ENCODE measurements at places on chromosomes 4 and X.

DNA sequence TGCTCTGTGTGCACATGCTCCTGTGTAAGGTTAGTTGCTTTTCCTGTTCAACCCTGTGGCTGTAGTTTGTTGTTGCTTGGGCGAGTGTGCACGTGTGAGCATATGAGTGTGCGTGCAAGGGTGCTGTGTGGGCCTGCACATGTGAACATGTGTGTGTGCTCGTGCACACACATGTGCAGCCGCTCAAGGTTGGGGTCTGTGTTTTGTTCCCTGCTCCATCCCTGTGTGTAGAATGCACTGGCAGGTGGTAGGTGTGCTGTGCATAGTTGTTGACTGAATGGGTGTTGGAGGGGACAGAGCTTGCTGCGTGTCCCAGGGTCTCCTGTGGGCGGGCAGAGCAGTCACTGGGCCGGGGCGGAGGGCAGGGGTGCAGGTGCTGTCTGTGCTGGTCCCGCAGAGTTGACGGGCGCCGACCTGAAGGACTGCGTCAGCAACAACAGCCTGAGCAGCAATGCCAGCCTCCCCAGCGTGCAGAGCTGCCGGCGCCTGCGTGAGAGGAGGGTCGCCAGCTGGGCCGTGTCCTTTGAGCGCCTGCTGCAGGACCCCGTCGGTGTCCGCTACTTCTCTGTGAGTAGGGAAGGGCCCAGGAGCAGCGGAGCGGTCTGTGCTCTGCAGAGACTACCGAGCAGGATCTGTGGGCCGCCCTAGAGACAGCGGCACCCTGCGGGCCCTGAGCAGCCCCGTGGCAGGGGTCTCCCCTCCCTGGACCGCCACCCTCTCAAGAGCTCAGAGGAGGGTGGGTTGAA lies 27.9 kb upstream of the HGFAC start:
- no peak for DNase-seq

DNA sequence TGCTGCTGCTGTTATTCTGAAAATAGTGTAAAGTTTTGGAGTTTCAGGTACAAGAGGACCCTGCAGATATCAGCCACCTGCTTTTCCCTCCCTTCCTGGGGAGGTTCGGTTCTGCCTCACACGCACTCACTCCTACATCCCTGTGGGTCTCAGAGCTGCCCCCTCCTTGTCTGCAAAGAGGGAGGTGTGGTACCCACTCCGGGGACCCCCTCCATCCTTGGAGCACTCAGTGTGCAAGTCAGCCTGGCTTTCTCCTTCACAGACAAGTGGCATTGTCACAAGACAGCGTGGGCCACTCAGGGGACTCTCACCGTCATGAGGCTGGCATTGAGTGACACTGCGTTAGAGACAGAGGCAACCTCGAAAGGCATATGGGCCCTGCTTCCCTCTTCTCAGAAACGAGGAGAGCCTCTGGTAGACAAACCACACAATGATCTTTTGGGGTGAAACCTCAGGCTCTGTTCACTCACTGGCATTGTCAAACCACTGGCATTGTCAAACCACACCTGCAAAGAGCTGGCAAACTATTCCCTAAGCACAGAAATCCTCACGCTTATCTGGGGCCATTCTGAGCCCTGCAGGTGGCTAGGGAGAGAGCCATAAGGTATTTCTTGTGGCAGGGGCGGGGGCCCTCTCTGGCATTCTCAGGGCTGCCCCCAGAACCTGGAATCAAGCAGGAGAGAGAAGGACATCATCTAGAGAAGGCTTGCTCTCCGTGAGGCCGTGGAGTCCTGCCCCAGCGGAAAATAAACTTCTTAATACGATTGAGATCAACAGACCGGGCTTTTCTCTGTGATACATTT lies 285.0 kb downstream of the SHOX start:
- DNase-seq = no peak

GRCh38 chr4:47493238-47494123 lies 8.4 kb downstream of the ATP10D start:
- DNase-seq = no peak

GRCh38 chr4:73576381-73576780 lies 43.9 kb downstream of the RASSF6 start:
- DNase-seq = no peak

- DNase-seq = no peak
These were observed 85.2 kb downstream of the ANAPC10 start for GRCh38 chr4:145012841-145013240.

GRCh38 chr4:98092833-98093439 lies 50.3 kb downstream of the STPG2 start:
- DNase-seq = no peak

DNA sequence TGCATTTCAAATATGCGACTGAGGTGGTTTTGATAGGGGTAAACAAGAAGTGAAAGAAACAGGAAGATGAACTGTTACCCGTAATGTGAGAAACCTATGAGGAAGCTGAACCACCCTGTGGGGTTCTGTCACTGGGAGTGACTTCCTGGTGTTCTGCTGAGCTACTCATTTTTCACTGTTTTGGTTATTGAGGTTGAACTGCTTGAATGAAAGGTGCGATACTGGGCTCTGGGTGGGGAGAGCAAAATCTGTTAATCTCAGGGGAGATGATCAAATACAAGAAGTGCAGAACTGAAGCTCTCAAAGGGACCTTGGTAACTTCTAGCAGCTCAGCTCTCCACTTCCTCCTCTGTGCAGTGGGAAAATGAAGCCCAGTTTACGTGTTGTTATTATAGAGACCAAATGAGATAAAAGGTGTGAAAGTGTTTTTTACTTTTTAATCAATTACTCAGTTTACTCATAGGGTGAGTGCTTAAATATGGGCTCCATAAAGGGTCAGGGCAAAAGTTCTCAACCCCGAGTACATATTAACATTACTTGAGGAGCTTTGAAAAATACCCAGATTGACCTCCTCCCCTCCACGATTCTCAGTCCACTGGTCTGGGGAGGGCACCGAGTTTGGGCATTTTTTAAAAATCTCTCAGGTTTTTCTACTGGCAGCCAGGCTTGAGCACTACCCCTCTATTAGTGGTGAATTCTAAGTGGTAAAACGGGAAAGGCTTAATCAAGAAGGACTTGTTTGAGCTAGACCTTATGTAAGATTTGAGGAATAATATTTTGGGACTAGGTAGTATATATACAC lies 66.7 kb downstream of the COQ2 start:
- DNase-seq = no peak

GRCh38 chr4:74627504-74627903 lies 166.8 kb downstream of the BTC start:
- no peak for DNase-seq

GRCh38 chrX:30308263-30309138 lies 689 bp downstream of the NR0B1 start:
- DNase-seq = peak; percentile 12

- DNase-seq = no peak
These were observed 14.4 kb upstream of the SEPSECS start for GRCh38 chr4:25174674-25175073.

GRCh38 chr4:71816676-71817303 lies 32.9 kb upstream of the GC start:
- no peak for DNase-seq

DNA sequence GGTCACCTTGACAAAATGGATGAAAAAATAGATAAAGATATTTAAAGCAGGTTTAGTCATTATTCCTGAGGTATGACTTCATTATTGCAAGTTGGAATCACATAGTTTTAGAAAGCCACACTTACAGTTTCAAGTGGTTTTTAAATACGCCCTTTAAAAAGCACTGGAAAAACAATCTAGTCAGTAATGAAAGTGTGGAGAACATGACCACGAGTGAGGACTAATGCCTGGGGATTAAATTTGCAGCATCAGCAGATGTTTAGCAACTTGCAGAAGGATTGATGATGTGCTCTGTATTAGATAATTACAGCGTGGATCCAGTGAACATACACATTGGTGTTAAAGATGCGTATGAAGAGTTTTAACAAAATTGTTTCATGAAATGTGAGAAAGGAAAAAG lies 5.9 kb downstream of the SPARCL1 start:
- no peak for DNase-seq

GRCh38 chr4:126687655-126688358 lies 945.0 kb upstream of the INTU start:
- no peak for DNase-seq

DNA sequence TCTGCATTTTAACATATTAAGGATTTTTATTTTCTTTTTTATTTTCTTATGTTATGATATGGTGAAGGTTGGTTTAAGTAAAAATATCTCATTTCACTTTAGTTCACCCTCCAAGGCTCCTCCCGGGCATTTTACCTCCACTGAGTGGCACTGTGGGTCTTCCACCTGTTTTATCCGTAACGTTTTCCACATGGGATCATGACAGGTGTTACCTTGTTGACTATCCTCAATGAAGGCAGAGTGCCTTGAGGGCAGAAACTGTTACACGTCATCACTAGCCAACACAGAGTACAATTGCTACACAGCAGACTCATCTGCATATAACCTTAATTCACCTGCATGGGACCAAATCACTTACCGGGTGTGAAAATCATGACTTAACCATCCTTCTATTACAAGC lies 105.8 kb downstream of the GEMIN8 start:
- DNase-seq = no peak

GRCh38 chr4:124810827-124811226 lies 98.3 kb upstream of the ANKRD50 start:
- no peak for DNase-seq

DNA sequence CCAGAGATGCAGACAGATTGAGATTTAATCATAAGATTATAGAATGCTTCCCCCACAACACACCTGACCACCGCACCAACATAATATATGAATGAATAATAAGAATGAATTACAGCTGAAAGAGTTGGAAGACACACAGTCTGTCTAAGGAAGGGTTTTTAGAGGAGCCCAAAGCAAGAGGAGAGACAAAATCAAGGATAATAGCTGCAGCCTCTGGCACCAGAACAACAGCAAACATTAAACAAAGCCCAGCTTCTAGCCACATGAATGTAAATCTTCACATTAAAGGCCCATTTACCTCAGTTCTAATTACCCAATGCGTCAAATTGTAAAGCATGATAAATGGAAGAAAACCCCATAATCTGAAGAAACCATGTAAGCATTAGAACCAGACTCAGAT lies 133.9 kb downstream of the SPCS3 start:
- no peak for DNase-seq

- no peak for DNase-seq
These were observed 133.3 kb downstream of the STK32B start for GRCh38 chr4:5184606-5185005.

- no peak for DNase-seq
These were observed 21.3 kb downstream of the PLRG1 start for GRCh38 chr4:154528869-154529268.

DNA sequence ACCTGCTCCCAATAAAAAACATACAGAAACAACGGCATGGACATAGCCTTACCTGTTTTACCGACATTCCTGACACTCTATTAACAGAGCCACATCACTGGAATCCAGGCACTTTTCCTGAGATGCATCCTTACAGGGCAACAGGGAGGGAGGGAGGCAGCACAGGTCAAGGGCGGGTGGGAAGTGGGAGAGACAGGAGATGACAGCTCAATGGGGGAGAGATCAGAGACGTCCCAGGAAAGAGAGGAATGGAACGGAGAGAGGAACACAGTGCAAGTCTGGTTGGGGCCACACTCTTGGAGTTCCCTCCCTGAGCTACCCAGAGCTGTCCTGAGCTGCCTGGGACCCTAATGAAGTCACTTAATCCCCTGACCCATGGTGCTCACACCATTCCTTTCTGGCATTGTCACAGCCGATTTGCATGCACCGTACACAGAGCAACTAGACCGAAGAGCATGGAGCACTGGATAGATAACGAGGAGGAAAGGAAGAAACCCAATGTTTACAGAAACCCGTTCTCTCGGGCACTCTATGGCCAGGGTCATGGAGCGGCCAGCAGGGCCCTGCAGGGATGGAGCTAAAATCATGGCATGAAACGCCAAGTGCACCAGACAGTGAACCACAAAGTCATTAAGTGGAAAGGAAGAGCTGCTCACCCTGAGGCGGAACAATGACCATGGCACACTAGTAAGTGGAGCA lies 93.1 kb downstream of the NSUN7 start:
- no peak for DNase-seq

Measured in HEK293T (cell line).